Activated CD4-positive, CD25-positive, alpha-beta regulatory T cell treated with anti-CD3 and anti-CD28 coated beads, Interleukin-2, amount 50 U/mL, for 16 hours (primary cell): ENCODE measurements at places on chromosomes 5 and 9.

DNA sequence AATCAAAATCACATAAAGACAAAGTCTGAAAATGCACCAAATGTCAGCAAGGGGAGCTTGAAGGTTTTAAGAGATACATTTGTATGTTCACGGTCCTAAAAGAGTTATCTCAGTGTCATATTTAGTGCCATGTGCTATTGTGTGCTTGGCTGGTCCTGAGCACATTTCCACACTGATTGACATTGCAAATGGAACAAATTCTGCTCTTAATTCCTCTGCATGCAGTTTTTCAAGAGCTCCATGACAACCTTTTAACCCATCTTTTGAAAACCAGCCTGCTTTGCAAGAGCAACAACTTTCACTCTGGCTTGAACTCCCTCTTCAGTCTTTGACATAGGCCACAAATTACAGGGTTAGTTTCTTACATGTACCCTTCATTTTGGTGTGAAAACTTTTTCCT is 175.4 kb upstream of the ACTBL2 start:
- no peak for DNase-seq

- no peak for DNase-seq
These were observed 892 bp upstream of the TNC start for GRCh38 chr9:115118879-115119218.

DNA sequence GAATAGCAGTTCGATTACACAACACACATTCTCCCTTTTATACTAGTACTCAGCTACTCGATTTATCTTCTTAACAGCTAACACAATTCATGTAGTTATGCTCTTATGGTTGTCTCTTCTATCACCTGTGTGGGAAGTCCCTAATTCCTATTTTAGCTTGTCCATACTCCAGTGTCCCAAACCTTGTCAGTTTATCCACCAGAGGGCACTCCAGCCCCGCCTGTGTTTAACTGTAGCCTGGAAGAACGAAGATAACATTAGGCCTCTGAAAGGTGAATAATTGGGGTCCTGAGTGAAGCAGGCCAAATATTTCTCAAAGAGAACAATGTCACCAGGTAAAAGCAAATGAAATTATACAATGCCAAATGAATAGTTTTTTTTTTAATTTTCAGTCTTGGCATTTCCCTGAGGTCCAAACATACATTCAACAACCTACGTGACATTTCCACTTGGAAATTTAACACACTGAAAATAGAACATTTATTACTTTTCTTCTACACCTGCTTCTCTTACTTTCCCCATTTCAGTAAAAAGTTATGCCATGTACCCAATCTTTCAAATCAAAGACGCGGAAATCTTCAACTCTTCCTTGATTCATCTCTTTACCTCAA is 560.7 kb downstream of the HTR1A start:
- no peak for DNase-seq

GRCh38 chr5:148094336-148094735 is 30.6 kb downstream of the SPINK5 start:
- no peak for DNase-seq

- no peak for DNase-seq
These were observed 521.0 kb upstream of the CHD1 start for GRCh38 chr5:99449786-99450185.

DNA sequence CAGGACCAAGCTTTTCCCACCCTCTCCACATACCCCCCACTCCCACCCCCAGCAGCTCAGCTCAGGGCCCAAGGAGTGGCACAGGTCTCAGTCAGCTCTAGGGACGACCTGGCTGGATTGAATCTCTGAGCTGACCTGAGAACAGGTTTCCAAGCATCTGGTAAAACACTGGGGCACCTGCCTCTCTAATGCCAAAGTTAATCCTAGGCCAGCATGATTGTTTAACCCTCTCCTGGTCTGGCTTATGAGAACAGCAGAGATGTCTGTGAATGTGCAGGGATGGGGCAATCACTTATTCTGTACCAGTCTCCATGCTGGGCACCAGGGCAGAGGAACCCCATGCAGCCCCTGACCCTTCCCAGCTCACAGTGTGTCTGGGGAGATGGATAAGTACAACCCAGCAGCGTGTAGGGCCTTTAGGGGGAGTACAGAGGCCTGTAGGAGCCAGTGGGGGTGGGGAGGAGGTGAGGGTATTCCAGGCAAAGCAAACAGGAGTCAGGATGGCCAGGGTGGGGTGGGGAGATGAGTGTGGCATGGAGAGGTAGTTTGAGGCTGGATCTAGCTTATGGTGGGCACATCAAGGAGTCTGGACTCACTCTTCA is 678 bp upstream of the KIF12 start:
- DNase-seq = no peak

DNA sequence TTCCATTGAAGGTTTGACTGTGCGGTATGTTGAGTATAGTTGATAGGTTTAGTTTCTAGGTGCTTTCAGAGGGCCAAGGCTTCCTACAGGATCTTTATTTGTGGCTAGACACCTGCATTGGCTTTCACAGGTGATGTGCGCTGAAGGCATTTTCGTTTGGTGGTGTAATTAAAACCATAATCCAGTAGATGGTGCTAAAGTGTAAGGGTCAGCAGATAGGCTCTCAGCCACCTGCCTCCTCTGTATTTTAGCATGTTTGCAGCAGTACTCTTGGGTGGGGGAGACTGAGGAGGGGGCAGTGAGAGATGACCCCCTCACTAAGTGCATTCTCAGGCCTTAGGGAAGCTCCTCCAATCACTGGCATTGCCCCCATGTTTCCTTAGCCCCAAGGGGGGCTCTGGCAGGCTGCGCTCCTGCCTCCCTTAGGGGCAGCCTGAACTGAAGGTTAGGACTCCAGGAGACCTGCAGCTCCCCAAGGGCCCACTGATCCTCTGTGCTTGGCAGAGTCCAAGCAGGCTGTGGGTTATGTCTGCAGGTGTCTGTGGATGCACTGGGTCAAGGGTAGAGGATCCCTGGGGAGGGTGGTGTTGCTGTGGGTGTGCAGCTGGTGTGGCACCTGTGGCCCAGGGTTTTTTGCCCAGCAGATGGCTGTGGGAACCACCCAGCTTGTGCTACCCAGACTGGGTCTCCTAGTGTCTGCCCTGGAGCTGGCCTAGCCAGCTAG is 23.4 kb downstream of the CDK20 start:
- no peak for DNase-seq

GRCh38 chr5:18036531-18036930 is 402.3 kb downstream of the TAF11L14 start:
- no peak for DNase-seq

DNA sequence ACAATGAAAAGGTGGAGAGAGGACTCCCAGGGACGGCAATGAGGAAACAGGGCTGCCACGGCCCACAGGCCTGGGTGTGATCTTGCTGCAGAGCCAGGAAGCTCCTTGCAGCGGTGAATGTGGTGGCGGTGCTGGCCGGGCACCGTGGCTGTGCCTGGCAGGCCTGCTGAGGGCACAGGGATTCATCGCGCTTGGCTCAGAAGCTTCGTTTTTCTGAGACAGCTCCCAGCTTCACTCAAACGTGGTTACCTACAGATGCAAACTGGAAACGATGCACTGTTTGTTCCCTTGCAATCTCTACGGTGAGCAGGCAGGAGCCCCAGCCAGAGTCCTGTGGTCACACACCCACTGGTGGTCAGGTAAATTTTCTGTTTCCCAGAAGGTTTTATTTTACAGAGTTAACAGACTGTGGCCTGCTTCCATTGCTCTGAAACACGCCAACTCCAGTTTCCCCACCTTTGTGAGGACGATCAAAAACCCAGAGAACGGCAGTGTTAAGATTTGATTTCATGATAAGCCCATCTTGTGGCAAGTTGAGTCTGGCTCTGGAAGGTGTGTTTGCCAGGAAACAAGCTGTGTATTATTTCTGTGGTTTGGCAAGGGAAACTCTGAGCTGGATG is 183.9 kb downstream of the AUH start:
- DNase-seq = no peak

GRCh38 chr9:103627731-103628130 is 466.4 kb upstream of the SMC2 start:
- DNase-seq = no peak
